Trophoblast cell (in vitro differentiated cells and primary cell): ENCODE measurements at places on chromosomes 1 and 21.

GRCh38 chr1:63603810-63604209 lies 10.6 kb downstream of the PGM1 start:
- no peak for DNase-seq

DNA sequence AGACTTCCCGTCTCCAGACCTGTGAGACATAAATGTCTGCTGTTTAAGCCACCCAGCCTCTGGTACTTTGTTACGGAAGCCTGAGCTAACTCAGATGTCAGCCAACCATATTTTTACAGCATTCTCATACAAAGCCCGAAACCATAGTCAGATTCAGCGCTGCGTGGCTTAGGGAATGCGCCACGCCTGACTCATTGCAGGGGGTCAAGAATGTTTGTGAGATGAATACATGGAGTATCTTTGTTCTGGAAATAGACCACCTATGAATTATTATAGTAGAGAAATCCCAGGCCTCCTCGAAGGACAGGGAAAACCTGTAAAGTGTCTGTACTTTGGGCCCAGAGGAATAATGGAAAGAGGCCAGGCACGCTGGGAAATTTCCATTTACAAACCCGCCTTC lies 434.8 kb downstream of the CAMTA1 start:
- no peak for DNase-seq

DNA sequence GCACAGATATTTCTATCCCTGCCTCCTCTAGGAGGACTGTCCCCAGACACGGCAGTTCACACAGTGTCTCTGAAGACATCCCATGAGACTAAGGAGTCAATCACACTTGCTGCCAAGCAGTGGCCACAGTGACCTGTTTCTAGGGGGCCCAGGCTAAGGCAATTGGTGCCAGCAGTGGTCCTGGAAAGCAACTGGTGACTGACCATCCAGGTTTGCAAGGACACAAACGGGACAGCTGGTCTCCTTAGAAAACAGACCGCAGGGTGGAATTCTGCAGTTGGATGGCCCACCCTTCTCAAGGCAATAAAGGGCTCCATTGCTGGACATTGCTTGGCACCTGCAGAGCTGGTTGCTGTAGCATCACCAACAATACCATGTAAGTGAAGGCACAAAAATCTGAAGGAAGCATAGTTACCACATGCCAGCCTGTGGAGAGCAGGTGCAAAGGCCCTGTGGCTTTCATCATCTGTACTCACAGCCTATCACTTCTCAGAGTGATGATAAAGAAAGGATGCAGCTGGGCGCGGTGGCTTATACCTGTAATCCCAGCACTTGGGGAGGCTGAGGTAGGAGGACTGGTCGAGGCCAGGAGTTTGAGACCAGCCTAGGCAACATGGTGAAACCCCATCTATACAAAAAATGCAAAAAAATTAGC lies 81.5 kb downstream of the STUM start:
- DNase-seq = no peak

DNA sequence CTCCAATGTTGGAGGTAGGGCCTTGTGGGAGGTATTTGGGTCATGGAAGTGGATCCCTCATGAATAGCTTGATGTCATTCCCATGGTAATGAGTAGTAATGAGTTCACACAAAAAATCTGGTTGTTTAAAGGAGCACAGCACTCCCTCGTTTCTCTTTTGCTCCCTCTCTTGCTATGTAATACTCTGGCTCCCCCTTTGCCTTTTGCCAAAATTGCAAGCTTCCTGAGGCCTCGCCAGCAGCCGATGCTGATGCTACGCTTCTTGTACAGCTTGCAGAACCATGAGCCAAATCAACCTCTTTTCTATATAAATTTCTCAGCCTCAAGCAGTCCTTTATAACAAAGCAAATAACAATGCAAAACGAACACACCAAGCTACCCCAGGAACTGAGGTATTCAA lies 80.9 kb downstream of the LHX9 start:
- no peak for DNase-seq

GRCh38 chr1:25161981-25162380 lies 70.3 kb downstream of the SYF2 start:
- no peak for DNase-seq

GRCh38 chr1:51421964-51422363 lies 91.6 kb upstream of the TTC39A start:
- DNase-seq = no peak

DNA sequence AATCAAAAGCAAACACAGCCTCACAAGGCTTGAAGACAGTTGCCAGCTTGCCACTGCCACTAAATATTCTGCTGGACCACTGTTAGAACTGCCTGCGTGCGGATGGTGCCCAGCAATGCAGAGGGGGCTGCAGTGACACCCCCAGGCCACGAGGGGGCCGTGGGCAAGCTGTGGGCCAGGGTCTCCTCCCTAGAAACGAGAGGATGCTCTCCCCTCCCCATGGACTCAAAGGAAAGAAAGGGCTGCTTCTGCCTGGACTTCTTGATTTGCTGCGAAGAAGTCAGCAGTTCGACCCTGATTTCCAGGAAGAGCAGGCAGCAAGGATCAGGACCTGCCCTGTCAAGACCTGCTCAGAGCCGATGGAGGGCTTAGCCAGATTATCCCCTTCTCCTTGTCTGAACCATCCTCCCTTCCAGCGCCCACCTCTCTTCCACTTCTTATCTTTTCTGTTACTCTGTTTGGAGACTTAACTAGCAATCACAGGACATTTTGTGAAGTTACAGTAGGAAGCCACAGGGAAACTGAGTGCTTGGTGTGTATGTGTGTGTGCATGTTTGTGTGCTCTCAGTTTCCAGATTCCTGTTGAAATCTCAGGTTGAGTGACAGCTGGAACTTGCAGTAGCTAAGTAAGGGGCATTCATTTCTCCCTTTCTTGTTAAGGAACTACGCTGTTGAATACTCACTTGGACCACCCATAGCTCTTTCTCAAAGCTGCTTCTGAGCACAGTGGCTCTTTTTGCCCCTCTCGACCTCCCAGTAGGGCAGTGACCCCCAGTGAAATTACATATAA lies 2.7 kb downstream of the MAN1C1 start:
- DNase-seq = peak; percentile 40
